Stimulated activated CD8-positive, alpha-beta memory T cell treated with anti-CD3 and anti-CD28 coated beads, Interleukin-7, amount 100 ng/mL, for 1 hour (primary cell): ENCODE measurements at places on chromosomes 2 and 18.

DNA sequence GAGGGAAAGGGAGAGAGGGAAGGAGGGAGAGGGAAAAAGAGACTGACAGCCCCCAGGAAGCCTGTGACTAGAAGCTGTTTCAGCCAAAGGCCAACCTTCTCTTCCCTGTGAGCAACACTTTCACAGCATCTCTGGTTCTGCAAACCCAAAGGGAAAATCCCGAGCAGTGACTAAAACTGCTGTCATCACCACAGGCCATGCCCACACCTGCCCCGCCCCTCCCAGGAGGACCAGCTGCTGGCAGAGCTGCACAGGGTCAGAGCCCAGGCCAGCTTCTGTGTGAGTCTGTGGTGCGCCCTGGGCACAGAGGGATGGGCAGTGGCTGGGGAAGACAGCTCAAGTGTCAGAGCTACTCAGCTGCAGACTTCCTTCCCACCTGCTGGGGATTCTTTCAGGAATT is 64.9 kb upstream of the OTOS start:
- no peak for DNase-seq

GRCh38 chr18:421247-422155 is 79.0 kb downstream of the COLEC12 start:
- DNase-seq = no peak

DNA sequence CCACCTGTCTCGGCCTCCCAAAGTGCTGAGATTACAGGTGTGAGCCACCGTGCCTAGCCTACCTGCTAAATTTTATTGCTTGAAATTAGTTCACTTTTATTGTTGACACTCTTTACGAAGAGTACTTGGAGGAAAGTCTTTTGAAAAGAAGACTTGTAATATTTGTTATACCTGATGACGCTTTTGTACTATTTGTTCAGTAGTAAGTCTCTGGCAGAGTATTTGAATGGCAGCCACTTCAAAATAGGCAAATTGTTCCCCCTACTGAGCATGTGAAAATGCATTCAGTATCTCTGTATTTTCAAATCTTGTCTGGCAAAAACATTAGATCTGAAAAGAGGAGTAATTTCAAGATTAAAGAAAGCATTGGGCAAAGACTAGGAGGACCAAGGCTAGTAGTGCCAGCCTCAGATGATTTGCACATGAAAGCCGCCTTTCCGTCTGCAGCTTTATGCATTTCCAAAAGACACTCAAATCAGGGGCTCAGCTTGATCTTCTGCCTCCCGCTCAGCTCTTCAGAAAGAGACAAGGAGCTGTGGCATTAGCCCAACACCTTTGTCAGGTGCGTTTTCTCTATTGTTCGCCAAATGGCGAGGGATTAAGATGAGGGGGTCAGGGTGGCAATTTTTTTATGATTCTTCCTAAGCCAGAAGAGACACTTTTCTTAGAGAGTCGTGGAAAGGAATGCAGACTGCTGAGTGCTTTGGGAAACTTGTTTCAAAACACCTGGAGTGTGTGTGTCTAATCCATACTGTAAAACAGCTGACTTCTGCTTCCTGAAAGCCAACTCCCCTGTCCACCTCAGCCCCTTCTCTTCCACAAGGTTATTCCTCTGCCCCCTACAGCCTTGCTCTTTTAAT is 18.8 kb upstream of the FOXI3 start:
- no peak for DNase-seq

GRCh38 chr2:79929624-79930023 is 374.9 kb downstream of the LRRTM1 start:
- no peak for DNase-seq
